ENCODE measurements at places on chromosomes 12 and 14.
A peak's percentile ranks its signal among the peaks of the same experiment; 100 is the strongest.

GRCh38 chr14:26606729-26607312, 9.0 kb upstream of the NOVA1 start:
- peak; percentile 55 for DNase-seq

DNA sequence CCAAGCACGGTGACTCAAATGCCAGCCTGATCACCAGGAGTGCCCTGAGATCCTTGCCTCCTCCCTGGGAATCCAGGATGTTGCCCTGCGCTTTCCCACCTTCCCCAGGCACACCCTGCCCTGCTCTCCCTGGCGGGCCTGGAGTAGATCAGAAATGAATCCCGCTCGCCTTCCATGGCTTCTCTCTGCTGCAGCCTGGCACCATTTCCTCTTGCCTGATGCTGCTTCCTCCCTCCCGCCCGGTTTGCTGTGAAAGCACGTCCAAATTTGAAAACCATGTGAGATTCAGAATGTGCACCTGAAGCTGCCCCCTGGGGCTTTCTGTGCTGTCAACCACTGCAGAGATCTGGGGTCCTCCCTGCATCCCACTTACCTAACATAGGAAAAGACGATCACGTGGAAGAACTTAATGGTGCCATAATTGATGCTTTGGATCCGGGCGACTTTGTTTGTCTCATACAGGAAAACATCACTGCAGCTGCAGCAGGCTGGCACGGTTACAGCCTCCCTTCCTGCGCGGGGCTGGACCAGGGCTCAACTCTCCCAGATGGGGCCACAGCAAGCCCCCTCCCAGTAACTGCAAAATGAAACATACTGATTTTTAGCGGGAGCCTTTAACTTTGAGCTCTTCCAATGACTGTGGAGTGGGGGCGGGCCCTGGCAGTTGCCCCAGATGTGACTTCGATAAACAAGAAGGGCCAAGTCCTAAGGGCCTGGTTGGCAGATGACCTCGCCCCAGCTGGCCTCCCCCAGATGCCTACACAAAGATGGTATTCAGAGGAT, 24.9 kb upstream of the C12orf76 start:
- DNase-seq = peak; percentile 30

- no peak for DNase-seq
Measured at GRCh38 chr12:29008786-29009185, 140.3 kb upstream of the FAR2 start.

DNA sequence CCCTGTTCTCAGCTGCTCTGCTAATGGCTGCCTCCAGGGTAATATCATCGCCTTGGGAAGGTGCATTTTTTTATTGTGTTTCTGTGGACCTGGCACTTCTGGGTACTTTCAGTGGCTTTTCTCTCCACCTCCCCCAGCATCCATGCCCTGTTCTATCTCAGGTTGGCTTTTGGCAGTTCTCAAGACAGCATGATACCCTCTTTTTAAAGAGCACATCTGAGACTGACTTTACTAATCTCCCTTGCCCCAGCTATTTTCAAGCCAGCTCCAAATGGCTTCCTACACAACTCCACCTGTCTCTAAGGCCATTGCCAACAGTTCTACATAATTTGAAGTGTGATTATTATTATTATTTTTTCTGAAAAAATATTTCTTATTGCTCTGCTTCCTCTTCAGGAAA, 39.1 kb downstream of the CCDC175 start:
- DNase-seq = no peak

GRCh38 chr12:110338754-110339153, 57.7 kb downstream of the ATP2A2 start:
- no peak for DNase-seq

DNA sequence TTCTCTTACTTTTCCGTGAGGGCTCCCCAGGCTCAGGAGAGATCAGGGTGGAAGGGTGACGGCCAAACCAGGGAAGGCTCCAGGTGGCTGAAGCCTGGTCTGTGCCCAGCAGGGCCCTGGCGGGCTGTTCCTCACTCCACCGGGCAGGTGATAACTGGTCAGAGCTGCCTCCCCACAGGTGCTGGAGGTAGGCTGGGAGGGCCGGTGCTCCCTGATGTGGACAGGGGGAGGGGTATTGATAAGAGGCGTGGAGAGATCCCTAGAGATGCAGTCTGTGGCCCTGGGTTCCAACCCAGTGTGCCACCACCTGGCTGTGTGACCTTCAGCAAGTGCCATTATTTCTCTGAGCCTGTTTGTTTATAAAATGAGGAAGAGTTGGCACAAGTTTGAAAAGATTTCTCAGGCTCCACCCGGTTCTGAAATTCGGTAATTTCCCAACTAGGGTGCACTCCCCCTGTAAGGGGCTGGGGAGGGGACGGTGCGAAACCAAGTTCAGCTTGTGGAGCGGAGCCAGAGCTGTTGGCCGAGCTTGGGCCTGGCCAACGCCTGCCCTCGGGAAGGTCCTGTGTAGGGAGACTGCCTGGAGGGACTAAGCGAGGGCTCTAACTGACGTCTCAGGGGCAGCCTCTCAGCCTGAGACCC, 1.0 kb upstream of the NR4A1 start:
- peak; percentile 53 for DNase-seq

DNA sequence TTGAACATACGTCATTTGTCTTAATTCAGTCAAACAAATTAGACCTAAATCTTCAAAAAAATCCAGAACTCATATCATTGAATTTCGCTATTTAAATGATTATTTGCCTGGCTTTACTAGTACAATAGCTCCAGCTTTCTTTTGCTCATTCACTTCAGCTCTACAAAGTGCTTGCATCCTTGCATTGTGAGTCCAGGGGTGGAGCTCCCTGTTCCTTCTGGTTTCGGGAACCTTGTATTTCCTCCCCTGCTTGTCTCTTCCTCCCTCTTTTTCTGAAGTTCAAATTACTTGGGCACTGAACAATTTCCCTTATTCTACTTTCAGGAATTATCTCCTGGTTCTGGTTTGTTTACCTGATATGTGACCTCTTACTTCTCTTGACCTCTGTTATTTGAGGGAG, 58.1 kb upstream of the KITLG start:
- DNase-seq = no peak

DNA sequence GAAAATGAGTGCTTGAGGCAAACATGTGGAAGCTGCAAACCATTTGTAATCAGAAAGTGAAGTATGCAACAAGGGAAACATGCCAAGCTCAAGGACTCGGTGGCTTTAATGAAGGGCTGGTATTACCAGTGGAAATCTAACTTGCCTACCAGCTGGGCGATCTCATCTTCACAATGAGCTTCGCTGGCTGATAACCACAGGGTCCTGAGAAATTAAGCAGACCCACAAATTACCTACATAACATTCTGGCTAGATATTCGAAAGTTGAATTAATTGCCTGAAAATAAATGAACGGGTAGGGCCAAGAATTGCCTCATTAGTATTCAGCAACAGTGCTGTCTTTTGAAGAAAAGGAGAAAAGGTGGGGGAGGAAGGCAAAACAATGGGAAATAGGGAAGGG, 439.4 kb downstream of the PDZRN4 start:
- DNase-seq = no peak

GRCh38 chr12:130320536-130320935, 17.2 kb upstream of the PIWIL1 start:
- no peak for DNase-seq

DNA sequence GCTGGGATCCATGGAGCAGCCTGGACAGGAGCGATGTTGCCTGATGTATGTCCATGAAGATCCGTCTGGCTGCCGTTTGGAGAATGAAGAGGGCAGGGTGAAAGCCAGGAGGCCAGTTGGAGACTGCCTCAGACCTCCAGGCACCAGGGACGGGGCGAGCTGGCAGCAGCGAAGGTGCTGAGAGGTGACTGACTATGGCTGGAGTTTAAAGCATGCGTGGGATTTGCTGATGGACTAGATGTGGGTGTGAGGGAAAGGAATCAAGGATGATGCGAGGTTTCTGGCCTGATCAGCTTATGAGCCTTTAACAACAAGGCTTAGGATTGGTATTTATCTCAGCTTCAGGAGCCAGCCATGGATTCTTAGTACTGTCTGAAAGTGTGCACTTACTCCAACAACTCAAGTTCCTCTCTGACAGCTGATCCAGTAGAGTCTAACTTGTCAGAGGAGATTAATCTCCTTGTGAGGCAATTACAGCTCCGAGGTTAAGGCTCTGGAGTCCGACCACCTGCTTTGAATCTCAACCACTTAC, 49.4 kb downstream of the DYNC1H1 start:
- peak; percentile 22 for DNase-seq

GRCh38 chr14:90040411-90040810, 21.4 kb upstream of the KCNK13 start:
- DNase-seq = no peak

DNA sequence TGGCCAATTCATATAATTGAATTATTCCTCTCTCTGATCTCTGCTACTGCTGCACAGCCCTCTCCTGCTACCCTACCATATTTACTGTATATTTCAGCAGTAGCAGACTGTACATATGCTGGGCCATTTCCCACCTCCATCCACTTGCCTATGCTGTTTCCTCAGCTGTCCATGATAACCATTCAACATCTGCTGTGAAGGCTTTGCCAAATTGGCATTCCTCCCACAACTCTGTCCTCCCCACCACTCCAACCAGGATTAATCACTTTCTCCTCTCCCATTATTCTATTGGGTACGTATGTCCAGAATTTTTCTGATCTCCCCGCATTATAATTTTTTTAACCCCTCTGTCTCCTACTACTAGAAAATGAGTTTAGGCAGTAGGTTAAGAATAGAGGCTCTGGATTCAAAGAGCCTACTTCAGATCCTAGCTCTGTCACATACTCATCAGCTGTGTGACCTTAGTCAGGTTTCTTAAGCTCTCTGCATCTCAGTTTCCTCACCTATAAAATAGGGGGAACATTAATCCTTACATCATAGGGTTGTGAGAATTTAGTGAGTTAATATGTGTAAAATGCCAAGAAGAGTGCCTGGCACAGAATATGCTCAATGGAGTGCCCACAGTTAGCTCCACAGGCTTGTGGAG, 123.3 kb downstream of the KICS2 start:
- DNase-seq = peak; percentile 97

DNA sequence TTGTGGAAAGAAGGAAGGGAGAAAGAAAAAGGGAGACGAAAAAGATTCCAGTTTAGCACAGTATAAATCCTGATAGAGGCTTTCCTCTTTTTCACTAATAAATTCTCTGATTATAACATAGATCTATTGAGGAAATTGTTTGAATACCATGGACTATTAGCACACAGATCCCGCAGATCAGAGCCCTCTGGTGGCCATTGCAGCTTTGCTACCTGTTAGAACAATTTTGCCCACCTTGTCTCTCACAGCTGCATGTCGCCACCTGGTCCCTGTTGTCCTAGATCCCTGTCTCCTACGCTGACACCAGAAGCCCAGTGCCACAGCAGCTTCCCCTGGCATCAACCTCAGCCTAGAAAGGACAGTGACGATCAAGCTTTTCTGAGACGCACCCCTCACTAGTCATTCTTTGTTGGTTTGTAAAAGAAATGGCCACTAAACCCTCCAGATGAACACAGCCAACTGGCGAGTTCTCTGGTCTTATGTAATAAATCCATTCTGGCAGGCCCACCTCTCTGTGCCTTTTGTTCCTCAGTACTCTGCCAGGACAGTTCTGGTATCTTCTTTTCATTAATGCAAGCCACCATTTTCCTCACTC, 9.9 kb downstream of the GPHB5 start:
- peak; percentile 15 for DNase-seq

DNA sequence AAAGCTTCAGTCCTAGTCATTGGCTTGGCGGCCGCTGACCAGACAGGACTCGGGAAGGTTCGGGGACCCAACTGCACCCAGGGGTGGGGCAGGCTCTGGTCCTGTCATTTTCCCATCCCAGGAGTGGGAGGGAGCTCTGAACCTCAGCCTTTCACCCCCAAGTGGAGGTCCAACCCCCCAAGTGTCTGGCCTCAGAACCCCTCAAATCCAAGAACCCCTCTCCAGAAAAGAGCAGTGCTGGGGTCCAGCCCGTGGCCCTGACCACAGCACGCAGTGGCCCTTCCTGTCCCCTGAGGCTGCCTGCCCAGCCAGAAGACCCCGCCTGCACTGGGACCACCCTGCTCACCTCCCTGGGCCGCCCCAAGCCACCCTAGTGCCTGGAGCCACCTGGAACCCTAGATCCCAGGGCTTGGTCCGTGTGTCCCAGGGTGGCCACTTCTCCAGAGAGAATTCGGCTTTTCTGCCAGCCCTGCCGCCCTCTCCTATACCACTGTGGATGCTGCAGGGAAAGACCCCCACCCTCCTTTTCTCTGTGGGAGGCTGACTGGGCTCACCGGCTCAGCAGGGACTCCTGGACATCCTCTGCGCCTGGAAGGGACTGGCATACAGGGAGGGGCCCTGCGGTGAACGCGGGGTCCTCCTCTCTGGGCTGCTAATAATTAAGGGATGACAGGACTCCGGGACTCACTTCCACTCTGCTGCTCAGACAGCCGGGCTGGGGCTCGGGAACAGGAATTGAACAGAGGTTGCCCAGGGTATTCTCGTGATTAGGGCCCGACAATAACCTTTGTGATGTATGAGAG, 326.9 kb upstream of the SFSWAP start:
- no peak for DNase-seq

GRCh38 chr12:111993292-111994150, 19.4 kb downstream of the TMEM116 start:
- no peak for DNase-seq

DNA sequence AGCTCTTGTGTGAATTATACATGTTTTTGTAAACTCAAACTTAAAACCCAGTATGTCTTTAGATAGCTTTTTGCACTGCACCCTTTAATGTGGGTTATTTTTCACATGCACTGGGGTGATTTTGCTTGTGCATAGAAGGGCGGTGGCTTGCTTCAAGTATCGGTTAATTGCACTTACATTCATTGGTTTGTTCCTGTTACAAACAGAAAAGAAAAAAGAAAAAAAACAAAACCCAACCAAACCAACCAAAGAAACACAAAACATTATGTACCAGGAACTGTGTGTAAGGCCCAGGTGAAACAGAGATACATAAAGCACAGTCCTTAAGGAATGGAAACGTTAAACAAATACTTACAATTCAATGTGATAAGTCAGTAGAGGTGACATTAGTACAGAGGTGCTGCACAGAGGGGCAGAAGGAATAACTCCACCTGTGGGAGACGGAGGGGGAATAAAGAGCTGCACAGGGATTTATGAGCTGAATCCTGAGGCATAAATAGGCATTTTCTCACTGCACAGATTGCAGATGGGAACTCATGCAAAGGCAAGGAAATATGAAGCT, 151.4 kb downstream of the KTN1 start:
- no peak for DNase-seq

GRCh38 chr12:124906606-124907261, 7.7 kb downstream of the UBC start:
- peak; percentile 93 for DNase-seq

DNA sequence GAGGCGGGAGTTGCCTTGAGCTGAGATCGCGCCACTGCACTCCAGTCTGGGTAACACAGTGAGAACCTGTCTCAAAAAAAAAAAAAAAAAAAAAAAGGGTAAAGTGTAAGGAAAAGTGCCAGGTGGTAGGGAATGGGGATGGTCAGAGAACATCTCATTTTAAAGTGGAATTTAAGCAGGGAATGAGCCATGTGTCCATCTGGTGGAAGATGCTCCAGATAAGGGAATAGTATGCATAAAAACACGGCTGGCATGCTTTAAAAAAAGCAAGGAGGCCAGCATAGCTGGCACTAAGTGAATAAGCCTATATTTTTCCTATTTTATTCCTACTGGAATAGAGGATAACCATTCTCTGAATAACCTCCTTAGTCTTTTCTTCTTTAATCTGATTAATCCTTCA, 33.7 kb downstream of the FAM186A start:
- no peak for DNase-seq

GRCh38 chr14:51219473-51220448, 20.3 kb upstream of the TMX1 start:
- peak; percentile 61 for DNase-seq

Measured in fibroblast of mammary gland (primary cell).